ENCODE measurements at places on chromosomes 1 and 21.

GRCh38 chr1:217369996-217370551, 260.8 kb downstream of the GPATCH2 start:
- no peak for DNase-seq

DNA sequence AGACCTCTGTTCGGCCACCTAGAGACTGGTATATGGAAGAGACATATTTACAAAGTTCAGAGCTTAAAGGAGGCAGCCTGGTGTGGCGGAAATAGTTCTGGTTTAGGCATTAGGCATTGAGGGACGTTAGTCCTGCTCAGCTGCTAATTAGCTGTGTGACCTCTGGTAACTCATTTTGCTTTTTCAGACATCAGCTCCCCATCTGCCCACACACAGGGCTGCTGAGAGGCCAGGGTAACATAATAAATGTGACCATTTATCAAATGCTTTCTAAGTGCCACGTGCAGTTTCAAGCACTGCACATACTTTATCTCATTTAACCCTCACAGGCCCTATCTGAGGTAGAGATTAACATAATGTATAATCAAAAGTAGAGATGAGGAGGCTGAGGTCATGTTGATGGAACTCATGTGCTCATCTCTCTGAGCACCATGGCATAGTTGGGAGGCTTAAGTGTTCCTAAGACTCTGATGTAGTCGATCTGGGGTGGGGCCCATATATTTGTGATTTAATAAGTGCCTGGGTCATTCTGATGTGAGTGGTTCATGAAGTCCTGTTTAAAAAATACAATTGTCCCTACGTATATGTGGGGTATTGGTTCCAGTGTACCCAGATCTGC, 267.2 kb upstream of the PLXNA2 start:
- DNase-seq = no peak

DNA sequence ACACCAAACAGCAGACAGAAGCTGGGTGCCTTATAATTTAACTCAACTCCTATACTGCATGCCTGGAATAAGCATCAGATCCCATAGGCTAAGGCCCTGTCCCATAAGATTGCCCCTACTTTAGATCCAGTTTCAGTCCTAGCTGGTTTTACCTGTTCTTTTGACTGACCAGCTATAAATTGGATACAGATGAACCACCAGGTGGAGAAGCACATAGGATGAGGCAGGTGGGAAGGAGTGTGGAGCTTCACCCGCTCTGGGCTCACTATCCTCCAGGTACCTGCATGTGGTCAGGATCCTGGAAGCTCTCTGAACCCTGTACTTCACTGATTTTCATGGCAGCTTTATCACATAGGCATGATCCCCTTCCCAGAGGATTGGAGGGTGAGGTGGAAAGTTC, 51.3 kb downstream of the MAST2 start:
- no peak for DNase-seq

DNA sequence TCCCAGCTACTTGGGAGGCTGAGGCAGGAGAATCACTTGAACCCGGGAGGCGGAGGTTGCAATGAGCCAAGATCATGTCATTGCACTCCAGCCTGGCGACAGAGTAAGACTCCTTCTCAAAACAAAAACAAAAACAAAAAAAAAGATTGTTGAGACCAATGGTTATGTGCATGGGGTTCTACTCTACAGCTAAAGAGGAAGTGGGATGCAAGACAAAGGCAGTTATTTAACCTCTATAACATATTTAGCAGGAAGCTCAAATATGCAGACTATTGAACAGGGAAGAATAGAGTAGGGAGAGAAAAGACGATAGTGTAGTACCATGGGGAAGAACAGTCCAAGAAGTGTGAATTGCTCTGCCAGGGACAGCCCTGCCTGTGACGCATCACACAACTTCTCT, 227.7 kb downstream of the SMYD3 start:
- no peak for DNase-seq

DNA sequence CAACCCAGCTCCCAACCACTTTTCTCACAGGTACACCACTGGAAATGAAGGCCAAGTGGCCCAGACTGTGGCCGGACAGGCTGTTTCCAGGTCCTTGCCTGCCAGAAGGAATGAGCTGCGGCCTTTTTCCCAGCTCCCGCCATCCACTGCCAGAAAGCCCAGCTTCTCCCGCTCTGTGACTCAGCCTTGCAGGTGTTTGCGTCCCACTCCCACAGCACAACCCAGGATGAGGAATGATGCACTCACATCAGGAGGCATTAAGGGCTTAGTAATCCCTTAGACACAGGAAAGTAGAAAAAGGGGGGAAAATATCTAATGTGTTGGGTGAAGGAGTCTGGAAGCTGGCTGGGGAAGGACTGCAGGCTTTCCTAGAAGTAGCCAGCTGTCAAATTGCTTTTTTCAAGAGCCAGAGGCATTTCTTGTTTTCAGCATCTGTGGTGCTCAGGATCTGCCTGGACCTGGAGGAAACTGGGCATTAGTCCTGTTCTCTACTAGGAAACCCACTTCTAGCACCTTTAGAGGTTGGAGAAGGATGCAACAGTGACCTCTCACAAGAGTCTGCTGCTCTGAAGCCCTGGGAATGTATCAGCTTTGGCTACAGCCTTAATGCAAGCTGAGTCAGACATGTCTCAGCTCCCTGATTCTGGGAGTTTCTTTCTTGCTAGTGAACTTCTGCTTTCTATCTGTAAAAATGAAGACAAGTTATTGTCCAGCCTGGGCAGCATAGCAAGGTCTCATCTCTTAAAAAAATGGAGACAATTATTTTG, 13.2 kb upstream of the MAP1LC3C start:
- DNase-seq = no peak

DNA sequence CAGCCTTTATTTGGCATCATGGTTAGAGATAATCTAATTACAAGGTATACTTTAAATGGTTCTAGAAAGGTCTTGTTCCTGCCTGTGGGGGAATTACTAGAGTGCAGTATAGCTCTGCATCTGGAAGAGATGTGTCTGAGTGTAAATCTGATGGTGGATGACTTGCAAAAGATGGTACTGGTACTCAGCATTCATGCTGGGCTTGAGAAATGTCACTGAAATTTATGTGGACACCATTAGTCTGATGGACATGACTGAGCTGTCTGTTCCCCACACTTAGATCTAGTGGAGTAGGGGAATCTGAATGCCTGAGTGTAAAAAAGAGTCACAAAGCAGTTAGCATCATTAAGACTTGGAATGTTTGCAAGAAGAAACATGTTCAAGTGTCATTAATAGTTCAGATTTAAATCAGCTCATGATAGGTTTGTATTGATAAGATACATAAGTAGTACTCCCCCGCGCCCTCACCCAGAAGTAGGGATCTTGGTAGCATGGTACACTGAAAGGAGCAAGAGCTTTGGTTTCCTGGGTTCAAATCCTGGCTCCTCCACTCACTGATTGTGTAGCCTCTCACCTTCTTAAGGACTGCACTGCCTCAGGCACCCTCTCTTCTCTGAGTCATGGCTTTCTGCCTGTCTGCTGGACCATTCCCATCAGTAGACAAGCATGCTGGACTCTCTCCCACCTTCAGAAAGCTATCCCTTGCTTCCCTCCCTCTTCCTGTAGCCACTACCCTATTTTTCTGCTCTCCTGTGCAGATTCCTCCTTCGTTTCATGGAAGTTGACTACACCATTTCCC, 292.9 kb downstream of the NFIA start:
- DNase-seq = no peak

DNA sequence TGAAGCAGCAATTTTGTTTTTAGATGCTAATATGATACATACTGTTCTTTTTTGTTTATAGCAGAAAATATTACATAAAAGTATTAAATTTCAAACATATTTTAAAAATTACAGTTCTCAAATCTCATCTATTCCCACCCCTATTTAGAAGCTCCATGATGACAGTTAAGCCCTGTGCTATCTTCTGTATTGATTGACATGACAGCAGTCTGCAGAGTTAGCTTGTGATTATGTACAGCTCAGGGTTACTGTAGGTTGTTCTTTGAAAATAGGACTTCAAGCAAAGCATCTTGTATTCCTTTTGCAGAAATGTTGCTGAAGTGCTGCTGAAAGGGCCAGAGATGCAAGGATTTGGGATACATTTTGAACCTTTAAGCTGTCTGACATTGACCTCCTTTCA, 8.2 kb downstream of the GPSM2 start:
- DNase-seq = no peak

- no peak for DNase-seq
These were observed 250.2 kb upstream of the FGGY start for GRCh38 chr1:59046730-59047157.

DNA sequence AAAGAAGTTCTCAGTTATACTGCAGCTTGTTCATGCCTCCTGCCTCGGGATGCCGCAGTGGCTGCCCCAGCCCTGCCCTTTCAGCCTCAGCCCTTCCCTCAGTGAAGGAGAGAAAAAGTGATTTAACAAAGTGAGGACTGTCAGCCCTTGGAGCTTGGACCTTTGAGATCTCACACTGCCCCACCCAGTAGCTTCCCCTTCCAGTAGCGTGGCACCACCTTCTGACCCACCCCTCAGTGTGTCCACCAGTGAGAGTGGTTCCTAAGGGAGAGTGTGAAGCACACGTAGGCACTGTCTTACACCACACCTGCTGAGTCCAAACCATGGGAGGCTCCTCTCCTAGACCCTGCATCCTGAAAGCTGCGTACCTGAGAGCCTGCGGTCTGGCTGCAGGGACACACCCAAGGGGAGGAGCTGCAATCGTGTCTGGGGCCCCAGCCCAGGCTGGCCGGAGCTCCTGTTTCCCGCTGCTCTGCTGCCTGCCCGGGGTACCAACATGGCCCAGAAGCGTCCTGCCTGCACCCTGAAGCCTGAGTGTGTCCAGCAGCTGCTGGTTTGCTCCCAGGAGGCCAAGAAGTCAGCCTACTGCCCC, at the start of gene CDA:
Gene CDA (plus strand): TSS at position 464 of the 592 bp plus-strand sequence. CDS start 33 bp downstream, at position 497.
- DNase-seq = peak; percentile 51

DNA sequence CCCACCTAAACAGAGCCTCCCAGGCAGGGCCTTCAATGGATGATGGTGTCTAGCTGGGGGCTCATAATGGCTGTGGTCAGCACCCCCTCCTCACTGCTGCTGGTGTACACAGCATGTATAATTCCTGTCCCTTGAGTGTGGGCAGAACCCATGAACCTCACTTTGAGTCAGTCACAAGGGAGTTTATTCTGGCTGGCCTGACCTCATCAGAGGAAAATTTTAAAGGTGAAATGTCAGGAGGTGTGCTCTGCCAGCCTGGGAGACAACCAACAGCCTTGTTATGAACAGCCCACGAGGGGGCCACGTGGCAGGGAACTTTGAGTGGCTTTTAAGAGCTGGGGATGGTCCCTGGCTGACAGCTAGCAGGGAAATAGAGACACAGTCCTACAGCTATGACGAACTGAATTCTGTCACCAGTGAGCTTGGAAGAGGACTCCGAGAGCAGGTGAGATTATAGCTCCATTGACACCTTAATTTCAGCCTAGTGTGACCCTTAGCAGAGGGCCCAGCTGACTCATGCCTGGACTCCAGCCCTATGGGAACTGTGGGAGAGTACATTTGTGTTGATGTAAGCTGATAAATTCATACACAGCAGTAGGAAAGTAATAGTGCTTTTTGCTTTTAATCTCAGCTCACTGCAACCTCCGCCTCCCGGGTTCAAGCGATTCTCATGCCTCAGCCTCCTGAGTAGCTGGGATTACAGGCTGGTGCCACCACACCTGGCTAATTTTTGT, 73.5 kb upstream of the RUNX3 start:
- no peak for DNase-seq

GRCh38 chr1:236288620-236288976, 6.8 kb upstream of the ERO1B start:
- DNase-seq = no peak

DNA sequence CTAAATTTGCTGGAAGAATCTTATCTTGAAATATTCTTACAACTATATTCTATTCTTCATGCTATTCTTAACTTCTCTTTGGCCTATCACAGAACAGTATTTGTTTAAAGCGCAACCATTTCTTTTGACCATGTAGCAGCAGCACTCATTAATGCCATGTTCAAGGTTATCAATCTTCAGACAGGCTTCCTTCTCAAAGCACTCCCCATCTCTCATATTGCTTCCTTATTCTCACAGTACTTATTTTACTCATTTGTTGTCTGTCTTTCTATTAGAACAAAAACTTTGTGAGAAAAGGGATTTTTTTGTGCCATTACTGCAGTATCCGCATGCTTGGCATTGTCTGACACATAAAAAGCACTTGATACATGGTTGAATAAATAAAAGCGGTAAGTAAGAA, 89.7 kb downstream of the ATP1B1 start:
- DNase-seq = no peak

DNA sequence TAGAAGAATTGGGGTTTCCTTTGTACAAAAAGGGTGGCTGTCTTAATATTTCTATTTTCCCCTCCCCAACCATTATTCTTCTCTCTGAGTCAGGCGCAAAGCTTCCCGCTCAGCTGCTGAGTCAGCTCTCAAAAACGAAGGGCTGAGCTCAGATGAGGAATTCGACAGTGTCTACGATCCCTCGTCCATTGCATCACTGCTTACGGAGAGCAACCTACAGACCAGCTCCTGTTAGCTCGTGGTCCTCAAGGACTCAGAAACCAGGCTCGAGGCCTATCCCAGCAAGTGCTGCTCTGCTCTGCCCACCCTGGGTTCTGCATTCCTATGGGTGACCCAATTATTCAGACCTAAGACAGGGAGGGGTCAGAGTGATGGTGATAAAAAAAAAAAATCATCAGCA, 3.0 kb upstream of the TUFT1 start:
- DNase-seq = no peak

DNA sequence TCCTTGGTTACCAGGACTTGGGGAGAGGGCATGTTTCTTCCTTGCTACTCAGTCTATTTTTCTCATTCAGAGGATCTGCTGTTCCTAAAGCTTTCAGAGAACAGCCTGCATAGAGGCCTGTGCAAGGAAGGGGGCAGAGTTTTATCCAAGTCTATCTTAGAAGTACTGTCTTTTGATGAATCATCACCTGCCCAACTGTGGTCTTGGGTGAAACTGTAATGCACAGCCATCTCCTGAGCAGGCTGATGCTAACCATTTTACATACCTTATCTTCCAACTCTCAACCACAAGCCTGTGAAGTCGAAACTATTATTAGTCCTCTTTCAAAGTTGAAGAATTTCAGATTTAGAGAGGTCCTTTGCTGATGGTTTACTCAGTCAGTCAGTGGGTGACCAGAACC, 368.0 kb downstream of the HHAT start:
- no peak for DNase-seq

GRCh38 chr1:55039342-55040082, at the start of gene PCSK9:
Gene PCSK9 (plus strand): TSS chr1:55039548. CDS start chr1:55039838, 290 bp downstream.
- no peak for DNase-seq

DNA sequence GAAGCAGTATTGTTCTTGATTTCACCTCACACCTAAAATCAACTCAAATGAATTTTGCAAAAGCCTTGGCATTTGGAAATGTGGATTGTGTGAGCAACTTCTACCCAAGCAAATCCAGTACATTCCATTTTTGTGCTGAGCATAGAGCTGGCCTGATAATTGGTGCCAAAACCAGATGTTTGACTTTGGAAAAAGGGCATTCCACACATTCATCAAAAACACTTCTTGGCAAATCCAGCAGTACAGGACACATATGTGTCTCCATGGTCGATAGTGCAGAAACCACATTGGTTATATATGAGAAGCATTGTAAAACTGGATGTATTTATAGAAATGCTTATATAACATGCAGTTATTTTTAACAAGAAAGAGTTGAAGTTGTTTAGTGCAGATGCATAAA, 210.4 kb downstream of the KCNK2 start:
- no peak for DNase-seq

All from HAP-1 (cell line).